ENCODE measurements at places on chromosomes 4 and X.

DNA sequence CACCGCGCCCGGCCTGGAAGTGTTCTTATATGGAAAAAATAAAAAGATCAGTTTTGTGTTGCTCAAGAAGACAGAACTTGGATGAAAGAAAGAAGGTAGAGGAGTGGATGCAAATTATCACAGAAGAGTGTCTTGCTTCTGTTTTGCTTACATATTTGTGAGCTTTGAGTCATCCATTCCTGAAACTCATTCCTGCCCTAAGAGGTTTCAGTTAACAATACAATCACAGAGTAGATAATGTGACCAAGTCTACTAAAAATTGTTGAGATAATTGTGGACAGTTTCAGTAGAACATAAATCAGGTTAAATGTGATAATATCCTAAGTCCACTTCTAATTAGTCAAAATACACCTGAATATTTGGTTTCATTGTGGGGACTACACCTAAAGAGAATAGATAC is 26.4 kb upstream of the LRCH2 start:
- no peak for DNase-seq

GRCh38 chrX:133175162-133175561 is 43.0 kb downstream of the TFDP3 start:
- DNase-seq: no peak

DNA sequence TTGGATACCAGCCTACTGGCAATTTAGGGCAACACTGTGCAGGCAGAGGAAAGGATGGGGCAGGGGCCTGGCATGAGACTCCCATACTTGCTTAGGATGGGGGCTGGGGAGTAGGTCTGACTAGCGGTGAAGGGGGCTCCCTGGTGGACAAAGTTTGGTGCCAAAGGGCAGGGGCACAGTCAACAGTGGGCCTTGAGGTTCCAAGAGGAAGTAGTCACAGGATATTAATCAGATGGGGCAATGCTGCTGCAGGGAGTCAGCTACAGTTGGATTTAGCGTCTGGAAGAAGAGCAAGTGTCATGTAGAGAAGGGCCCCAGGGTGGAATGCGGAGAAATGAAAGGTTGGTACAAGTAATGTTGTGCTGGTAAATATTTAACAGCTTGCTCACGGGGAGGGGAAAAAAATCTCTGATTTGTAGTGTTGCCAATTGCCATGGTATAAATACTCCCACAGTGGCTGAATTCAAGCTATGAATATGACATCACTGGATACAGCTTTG is 139.4 kb downstream of the PJA1 start:
- DNase-seq: peak; percentile 67

GRCh38 chrX:135531813-135532212 is 11.4 kb downstream of the INTS6L start:
- no peak for DNase-seq

DNA sequence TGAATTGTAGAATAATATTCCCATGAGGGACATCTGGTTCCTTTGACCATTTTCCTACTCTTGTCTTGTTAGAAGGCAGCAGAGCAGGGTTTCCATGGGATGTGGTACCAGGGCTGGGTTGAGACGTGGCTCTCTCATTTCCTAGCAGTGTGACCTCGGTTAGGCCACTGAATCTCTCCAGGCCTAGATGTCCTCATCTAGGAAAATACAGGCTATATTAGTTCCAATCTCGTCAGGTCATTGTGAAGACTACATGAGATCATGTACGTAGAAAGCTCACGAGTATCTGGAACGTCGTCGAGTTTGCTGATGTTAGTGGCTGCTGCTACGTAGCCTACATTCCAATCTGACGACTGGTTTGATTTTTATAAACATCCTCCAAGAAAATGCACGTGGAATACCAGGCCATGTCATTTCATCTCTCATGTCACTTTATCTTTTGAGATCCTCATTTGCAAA is 278.2 kb upstream of the GATB start:
- no peak for DNase-seq

DNA sequence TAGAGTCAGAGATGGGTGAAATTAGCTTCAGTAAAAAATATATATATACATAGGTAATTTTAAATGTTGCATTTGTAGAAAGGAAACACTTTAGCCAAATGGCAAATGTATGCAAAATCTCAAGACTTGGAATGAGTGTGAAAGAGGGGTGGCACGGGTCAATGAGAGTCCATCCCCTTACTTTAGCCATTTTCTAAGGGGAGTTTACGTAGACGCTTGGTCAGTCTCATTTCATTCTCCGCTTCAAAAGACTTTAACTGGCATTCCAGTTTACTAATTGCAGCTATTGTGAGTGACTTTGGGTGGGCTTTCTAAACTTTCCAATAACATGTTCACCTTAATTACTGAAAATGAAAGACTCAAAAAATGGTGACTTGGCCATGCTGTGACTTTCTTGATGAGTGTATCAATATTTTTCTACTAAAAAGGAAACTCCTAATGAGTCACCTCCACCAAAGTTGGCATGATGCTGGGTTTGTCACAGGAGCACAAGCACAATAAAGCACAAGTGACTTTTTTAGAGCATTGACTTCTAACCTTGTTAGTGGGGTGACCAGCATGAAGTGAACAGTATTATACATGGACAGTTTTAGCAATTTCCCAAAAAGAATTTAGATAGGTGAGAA is 356.0 kb upstream of the RASGEF1B start:
- no peak for DNase-seq

- DNase-seq: no peak
Observed at GRCh38 chr4:93828332-93828994, at the start of gene ATOH1. ATOH1 (plus strand) TSS chr4:93828753; CDS start chr4:93828927, 174 bp downstream.

- no peak for DNase-seq
Observed at GRCh38 chr4:135777361-135777760, 1575.8 kb upstream of the PABPC4L start.

DNA sequence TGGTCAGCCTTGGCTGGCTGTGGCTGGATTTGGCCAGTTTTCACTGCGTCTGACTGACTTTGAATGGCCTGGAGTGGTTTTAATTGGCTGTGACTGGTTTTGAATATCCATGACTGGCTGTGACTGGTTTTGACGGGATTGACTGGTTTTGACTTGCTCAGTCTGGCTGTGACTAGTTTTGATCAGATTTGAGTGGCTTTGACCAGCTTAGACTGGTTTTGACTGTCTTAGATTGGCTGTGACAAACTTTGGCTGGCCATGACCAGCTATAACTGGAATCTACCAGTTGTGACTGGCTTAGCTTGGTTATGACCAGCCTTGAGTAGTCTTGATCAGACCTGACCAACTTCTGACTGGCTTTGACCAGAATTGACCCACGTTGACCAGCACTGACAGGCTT is 168.4 kb upstream of the AMOT start:
- no peak for DNase-seq

- no peak for DNase-seq
Observed at GRCh38 chr4:144967161-144967560, 130.8 kb downstream of the ANAPC10 start.

DNA sequence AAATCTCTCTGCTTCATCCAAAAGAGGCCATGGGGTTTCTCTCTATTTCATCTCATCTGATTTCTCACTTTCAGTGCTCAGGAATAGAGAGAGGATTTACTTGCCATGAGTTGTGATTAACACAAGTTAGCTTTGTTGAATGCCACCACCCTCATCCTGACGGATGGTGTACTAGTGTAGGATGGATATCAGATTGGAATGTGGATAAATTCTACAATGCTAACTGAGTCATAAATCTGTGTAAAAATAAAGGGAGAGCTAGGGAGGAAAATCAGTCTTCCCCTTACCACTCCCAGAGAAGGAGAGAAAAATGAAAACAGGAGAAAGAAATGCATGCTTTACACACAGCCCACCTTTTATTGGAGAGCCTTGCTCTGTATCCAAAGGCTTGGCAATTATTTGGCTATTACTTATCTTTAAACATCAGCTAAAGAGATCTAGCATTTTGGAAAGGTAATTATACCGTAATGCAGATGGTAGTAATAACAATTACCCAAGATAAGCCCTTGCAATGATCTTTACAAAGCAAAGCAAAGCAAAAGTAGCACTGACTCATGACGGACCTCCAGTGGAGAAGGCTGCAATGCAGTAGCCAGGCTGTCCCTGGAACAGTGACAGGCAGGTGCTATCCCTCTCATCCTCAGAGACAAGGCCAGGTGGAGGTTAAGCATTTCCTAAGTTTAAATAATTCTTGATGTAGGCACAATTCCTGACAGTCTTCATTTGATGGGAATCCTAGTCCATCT is 306.3 kb upstream of the PPARGC1A start:
- DNase-seq: no peak

GRCh38 chrX:152960115-152960514 is 33.8 kb downstream of the PNMA5 start:
- no peak for DNase-seq

DNA sequence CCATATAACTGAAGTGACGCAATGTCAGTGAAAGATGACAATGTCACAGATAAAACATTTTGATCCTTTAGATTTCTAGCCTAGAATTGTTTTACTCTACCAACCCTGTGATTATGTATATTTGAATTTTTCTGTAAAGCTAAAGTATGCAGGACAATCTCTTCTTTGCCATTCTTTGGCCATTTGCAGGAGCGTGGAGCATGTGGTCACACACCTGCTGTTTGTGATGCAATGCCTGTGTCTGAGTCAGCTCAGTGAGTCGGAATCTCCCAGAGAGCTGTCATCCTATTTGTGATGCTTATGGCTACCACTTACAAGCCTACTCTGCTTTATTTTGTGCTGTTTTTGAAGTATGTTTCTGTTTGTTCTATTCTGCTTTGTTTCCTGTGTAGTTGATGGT is 214.5 kb downstream of the NAF1 start:
- DNase-seq: no peak

- DNase-seq: no peak
Observed at GRCh38 chr4:176676901-176677300, 115.8 kb downstream of the VEGFC start.

GRCh38 chr4:148017801-148018200 is 285.9 kb downstream of the ARHGAP10 start:
- no peak for DNase-seq

GRCh38 chr4:137360761-137361160 is 171.5 kb downstream of the PCDH18 start:
- DNase-seq: no peak

DNA sequence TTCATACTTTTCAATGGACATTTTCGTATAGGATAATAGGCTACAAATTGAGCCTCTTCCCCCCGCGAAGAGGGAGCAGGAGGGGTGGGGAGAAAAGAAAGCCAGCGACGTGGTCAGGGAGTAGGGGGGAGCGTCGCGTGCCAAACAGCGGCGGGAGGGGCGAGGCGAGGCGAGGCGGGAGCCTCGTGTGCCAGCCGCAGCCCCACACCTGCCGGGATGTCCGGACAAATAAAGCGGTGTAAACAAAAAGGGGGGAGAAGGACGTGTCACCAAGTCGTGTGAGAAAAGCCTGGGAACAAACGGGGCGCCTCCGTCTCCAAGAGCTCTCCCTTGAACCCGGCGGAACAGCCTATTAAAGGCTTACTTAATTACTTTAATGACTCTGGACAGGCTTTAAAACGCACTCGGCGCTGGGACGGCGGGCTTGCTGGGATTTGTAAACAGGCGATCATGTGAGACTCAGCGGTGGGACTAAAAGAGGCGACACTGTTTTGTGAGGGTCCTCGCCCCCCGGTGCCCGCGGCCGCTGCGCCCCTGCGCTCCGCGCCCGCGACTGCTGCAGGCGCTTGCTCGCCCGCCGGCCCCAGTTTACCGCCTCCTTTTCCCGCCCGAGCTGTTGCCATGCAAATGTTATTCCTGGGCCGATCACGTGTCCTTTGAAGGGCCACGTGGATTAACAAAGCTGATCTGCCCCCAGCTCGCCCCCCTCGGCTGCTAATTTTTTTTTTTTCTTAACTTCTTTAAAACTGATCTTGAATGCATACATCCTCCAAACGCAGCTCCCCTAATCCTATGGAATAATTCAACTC is at the start of gene HELT:
TSS of gene HELT (plus strand) at position 527 of the 809 bp plus-strand sequence. CDS start 439 bp downstream, outside the sequence.
- DNase-seq: no peak

GRCh38 chrX:109847257-109848187 is 114.5 kb upstream of the ACSL4 start:
- no peak for DNase-seq

- no peak for DNase-seq
Observed at GRCh38 chr4:16952462-16952871, 54.0 kb upstream of the LDB2 start.

- DNase-seq: no peak
Observed at GRCh38 chrX:10618961-10619360, 1.4 kb downstream of the MID1 start.

DNA sequence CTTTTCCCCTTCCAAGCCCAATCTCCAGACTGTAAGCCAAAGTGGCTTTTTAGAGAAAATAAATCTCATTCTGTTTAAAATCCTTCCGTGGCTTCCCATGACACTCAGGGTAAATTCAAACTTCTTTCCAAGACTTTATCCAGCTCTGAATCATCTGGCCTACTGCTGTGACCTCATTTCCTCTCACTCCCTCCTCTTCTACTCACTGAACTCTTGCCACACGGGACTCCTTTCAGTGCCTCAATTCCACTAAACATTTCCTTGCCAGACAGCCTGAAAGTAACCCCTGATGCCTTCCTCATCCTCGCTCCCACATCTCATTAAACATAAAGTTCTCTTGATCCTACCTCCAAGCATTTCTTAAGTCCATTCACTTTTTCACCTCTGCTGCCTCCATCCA is 27.8 kb upstream of the RNF128 start:
- DNase-seq: no peak

- peak; percentile 25 for DNase-seq
Observed at GRCh38 chr4:165524532-165525190, 145.9 kb downstream of the CPE start.

DNA sequence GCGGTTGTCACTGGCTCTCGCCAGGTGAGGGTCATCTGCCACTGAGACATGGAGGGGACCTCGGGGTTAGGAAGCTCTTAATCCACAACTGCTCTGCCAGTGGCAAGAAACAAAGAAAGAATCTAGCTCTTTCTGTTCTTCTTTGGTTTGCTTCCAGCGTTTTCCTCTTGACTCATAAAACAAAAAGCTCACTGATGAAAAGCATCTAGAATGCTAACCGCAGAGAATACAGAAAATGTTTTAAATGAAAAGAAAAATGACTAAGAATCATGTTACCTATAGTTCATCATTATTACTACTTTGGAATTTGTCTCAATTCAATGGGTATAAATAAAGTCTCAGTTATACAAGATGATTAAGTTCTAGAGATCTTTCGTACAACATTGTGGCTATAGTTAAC is 274.8 kb upstream of the TENM3 start:
- DNase-seq: no peak

DNA sequence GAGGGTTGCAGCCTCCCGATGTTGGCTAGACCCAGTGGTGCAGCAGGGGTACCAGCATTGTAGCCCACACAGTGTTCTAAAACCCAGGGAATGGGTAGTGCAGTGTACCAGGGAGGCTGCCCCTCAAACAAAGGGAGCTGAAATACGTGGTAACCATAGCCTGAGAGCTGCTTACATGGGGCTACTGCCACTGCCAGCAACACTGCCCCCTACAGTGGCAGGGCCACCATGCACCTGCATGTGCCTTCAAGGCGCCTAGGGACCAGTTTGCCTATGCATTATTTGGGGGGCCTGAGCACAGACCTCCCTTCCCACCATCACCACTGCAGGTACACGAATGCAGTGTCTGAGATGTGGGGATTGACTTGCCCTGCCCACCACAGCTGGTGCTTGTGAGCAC is 21.0 kb upstream of the BMP15 start:
- DNase-seq: no peak

GRCh38 chr4:176464748-176465147 is 145.0 kb downstream of the SPCS3 start:
- DNase-seq: no peak

- no peak for DNase-seq
Observed at GRCh38 chr4:27198246-27198645, 337.6 kb downstream of the STIM2 start.

GRCh38 chr4:69039071-69039470 is 57.2 kb upstream of the UGT2B7 start:
- DNase-seq: no peak
